ENCODE measurements at places on chromosomes 12 and 14.
A peak's percentile ranks its signal among the peaks of the same experiment; 100 is the strongest.

DNA sequence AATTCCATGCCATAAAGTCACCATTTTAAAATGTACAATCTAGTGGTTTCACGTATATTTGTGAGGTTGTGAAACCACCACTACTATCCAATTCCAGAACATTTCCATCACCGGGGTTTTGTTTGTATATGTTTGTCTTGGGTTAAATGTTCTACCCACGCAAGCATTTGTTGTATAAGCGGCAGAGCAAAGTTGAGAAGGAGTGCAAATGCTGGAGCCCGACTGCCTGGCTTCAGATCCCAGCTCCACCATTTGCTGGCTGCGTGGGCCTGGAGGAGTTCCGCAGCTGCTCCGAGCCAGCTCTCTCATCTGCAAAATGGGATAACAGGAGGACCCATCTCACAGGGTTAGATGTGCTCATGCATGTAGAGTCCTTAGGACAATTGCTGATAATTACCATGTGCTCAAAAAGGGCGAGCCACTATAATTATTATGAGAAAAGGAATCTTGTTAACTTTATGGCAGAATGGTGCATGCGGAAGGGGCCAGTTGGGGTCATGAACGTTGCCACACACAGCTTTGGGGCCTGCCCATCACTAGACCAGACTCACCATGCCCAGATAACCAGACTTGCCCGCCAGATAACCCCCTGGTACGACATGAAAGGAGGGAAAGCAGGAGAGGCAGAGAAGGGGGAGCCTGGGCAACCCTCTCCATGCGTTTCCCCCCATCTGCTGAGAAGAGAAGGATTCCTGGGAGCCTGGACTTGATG, 6.4 kb downstream of the ACTN1 start:
- no peak for DNase-seq

DNA sequence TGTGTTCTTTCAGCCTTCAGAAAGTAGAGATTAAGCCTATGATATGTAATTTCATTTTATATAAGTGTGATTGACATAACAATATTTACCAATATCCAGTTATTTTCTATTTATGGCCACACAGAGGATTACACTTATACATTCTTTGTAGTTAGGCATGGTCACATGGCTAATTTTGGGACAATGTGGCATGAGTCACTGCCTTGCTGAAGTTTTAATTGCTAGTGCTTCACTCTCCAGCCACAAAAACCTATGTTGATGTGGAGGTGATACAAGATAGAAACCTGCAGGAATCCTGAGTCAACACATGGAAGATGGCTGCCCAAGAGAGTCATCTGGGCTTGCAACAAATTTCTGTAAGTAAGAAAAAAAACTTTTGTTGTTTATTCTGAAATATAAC, 17.0 kb downstream of the CLEC14A start:
- no peak for DNase-seq

GRCh38 chr12:62655666-62656151, 189.1 kb downstream of the MON2 start:
- no peak for DNase-seq

DNA sequence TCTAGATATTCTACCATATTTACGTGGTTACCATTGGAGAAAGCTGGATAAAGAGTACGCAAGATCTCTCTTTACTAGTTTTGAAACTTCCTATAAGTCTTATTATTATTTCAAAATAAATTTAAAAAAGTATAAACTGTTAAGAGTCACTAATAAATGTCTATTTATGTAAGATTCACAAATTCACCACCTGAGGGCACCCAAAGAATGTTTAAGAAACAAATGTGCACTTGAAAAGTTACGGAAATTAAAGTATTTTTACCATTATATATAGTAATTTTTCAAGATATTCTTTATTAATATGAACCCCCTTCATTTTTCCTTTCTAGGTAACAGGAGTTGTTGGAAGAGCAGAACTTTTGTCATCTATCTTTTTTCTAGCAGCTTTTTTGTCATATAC, 11.9 kb downstream of the TMTC3 start:
- DNase-seq: no peak

- no peak for DNase-seq
Observed at GRCh38 chr14:59028476-59029202, 159.8 kb upstream of the DAAM1 start.

DNA sequence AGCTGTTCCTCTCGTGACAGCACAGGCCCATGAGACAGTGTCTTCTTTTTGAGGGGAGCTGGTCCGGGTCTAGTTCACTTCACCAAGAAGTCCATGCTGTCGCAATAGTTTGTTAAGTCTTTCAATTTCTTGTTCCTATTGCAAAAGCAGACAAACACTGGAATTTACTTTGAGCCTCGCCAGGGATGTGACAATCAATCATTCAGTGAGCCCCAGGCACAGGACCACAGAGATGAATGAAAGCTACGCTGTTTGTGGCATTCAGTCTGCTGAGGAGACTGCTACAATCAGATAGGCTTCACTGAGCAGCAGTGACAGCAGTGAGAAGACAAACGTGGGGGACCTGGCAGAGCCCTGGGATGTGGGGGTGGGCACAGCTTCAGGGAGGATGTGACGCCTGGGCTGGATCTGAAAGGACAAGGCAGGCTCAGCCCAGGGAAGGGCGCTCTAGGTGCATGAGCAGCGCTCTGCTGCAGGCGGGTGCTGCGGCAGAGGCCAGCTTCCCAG, 35.5 kb downstream of the TCTN1 start:
- no peak for DNase-seq

DNA sequence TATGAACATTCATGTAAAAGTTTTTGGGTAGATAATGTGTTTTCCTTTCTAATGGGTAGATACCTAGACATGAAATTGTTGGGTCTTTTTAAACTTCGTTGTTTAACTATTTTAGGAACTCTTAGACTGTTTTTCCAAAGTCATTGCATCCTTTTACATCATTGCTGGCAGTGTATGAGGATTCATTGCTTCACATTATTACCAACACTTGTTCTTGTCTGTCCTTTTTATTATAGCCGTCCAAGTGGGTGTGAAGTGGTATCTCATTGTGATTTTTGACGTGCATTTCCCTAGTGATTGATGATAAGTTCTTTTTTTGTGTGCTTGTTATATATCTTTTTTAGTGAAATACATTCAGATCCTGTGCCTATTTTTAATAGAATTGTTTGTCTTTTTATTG, 39.4 kb downstream of the USP15 start:
- no peak for DNase-seq

- DNase-seq: no peak
Observed at GRCh38 chr14:88346048-88346639, 23.1 kb upstream of the KCNK10 start.

DNA sequence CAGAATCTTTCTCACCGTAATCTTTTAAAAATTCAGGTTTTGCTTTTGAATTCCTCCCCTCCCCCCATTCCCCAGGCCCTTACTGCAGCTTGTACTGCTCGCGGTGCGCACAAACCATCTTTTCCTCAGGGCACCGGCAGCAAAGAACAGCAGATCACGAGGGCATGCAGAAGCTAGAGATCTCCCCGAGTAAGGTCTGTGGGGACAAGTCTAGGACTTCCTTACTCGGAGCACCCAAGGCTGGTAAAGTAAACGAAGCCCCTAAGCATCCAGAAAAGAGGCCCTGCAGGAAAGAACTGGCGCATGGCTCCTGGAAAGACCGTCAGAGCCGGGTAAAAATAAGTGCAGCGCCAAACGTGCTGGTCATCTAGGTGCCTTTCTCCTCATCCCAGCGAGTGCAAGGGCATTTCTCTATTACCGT, 727 bp downstream of the LDHB start:
- DNase-seq: peak; percentile 37

GRCh38 chr14:57865403-57866198, at the start of gene SLC35F4:
Gene SLC35F4 (minus strand): TSS chr14:57866092.
- no peak for DNase-seq

DNA sequence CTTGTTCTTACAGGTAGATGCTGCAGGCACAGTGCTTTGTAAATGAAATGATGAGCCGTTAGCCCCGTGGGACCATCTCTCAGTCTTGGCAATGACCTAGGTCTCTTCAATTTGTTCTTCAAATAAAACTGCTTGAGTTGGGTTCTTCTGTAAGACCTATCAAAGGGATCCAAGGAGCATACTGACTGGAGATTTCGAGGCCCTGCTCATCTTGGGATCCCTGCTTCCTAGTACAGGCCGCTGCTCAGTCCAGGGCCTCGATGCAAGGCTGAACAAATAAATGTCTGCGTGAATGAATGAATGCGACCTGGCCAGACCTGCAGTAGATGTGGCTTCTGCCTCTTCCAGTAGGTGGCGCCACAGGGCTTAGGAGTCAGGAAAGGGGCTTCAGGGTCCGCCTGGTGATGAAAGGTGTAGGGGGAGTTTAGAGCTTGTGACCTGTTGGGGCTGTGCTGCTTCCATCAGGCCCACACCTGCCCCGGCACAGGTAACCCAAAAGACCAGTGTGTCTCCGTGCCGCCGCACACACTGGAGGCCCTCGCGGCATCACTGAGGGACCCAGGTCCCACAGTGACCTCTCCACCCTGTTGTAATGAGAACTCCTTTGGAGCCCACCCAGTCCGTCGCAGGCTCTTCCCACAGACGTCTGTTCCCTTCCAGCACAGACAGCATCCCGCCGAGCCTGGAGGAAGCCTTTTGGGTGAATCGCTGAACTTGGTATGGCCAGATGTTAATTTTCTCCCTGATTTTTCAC, 4.4 kb downstream of the CACNA1C start:
- no peak for DNase-seq

- no peak for DNase-seq
Observed at GRCh38 chr14:68580671-68581070, 212.2 kb downstream of the ZFP36L1 start.

DNA sequence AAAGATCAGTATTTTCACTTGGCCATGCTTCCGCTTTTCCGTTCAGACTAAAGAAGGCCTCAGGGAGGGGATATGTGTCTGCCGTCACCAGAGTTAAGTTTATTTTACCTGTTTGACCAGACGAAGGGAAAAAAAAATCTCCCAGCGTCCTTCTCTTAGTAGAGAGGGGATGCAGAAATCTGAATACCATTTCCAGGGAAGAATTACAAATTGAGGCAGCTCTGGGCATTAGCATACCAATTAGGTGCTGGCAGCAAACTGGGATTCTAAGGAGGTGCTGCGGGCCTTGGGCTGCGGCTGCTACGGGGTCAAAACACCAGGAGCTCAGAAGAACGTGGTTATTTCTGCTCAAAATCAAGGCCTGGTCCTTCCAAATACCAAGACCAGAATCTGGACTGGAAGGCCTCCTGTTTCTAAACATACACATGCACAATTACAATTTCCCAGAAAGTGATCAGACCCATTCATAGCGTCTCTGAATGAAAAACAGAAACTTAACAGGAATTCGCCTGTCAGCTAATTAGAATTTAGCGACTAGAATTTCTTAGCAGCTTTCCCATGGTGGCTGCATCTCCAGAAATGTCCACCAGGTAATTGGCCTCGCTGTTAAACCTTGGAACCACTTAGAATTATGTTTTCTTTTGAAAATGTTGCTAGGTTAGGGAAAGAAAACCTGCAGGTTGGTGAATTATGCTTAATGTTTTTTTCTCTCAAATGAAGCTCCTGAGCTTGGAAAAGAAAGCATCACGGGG, 617.0 kb downstream of the VRK1 start:
- no peak for DNase-seq

- DNase-seq: peak; percentile 71
Observed at GRCh38 chr12:130747867-130748740, 32.0 kb upstream of the RIMBP2 start.

GRCh38 chr12:15899282-15899870, 11.8 kb upstream of the DERA start:
- DNase-seq: no peak

GRCh38 chr14:58353516-58354299, 42.0 kb upstream of the TOMM20L start:
- no peak for DNase-seq

GRCh38 chr12:19165451-19165850, 35.9 kb downstream of the PLEKHA5 start:
- no peak for DNase-seq

- DNase-seq: no peak
Observed at GRCh38 chr14:29810064-29810463, 117.6 kb downstream of the PRKD1 start.

GRCh38 chr14:20386276-20386855, 26.9 kb downstream of the TEP1 start:
- DNase-seq: no peak

DNA sequence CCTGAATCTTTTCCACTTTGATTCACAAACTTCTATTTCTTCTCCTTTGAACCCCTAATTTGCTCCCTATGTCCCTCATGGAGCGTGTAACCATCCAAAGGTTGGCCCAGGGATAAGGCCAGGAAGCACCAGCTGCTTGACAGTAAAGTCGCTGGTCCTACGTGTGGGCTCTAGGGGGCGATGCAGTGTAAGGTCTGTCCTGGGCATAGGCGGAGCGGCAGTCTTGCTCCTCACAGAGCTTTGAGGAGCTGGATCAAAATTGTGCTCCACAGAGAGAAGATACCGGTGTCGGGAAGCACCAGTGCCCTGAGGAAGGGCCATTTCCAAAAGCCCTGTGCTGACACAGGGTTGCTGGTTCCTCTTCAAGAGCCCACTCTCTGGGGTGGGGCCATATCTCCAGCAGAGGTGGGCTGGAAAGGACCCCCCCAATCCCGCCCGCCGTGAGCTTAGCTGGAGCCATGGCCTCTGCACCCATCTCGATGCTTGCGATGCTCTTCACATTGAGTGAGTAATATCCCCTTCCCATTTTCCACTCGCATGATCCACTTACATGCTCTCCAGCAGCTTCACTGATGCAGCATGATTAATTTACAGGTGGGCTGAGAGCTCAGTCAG, 49.9 kb upstream of the OR4E1 start:
- DNase-seq: no peak

GRCh38 chr12:116693286-116694227, 44.3 kb downstream of the SPRING1 start:
- DNase-seq: no peak

DNA sequence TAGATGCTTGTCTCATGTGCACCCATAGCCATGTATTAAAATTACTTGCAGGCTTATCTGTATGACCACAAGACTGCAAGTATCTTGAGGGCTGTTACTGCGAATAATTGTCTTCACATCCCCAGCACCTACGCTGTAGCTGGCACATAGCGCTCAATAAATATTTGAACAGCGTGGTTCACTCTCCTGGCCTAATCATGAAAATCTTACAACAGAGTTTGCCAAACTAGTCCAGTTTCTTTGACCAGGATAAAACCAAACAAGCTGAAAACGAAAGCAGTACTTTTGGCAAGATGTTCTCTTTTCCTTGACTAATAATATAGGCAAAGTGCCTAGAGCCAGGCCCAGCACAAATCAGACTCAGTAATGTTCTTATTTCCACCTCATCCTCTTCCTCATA, 106.7 kb downstream of the RPS29 start:
- no peak for DNase-seq

DNA sequence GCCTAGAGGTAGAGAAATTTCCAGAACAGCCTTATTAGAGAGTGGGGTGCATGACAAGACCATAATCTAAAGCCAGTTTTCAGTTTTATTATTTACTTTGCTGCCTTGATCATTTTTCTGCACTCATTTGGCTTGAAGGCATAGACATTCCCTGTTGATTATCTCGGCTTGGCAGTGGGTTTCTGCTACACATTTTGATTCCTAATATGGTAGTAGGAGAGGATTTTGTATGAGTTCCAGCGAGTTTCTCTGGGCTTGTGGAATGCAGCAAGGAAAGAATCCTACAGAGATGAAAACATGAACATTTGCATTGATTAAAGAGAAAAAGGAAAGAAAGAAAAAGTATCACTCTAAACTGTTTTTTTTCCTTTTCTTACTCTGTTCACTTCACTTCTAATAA, 281.2 kb downstream of the PAWR start:
- DNase-seq: no peak
